AG10803 (cell line): ENCODE measurements at places on chromosomes 4 and X.

DNA sequence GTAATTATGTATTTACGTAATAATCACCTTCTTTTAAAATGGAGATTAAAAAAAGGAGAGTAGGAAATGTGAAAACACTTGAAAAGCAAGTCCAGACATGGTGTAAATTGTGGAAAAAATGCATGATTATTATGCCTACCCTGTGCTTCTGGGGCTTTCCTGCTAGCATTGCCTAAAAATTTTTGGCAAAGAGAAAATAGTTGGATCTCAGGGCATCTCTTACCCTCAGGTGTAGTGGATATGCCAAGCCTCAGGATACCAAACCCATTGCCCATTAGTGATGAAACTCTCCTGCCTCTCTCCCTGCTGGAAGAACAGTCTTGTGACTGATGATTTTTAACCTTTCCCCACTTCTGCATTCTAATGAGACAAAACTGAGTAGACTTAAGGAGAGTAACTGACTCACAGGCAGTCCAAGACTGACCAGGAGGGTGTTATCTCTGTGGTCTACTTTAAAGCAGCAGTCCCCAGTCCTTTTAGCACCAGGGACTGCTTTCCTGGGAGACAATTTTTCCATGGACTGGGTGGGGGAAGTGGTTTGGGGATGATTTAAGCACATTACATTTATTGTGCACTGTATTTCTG, 174.6 kb downstream of the ZNF330 start:
- no peak for DNase-seq

- DNase-seq: peak; percentile 62
Measured at GRCh38 chr4:73828956-73829355, 7.5 kb upstream of the CXCL6 start.

GRCh38 chr4:176883108-176883550, 90.4 kb upstream of the VEGFC start:
- peak; percentile 4 for DNase-seq

- DNase-seq: no peak
Measured at GRCh38 chr4:109296527-109296926, 5.9 kb downstream of the COL25A1 start.

GRCh38 chr4:74671080-74671698, 123.1 kb downstream of the BTC start:
- DNase-seq: peak; percentile 55

DNA sequence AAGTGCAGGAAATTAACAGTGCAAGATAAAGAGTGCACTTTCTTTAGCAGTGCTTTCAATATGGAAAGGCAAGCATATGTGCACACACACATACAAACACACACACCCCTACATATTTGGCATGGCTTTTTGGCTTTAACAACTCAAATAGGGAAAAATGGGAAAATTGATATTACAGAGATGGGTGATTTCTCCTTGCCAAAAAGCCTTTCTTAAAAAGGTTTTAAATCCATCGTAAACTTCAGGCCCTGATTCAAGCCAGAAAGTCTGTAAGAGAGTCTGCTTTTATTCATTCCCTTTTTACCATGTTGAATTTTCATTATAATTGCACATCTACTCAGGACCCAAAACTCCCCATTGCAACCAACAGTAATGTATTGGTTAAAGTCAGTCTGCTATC, 612.0 kb upstream of the ACTRT1 start:
- DNase-seq: no peak

DNA sequence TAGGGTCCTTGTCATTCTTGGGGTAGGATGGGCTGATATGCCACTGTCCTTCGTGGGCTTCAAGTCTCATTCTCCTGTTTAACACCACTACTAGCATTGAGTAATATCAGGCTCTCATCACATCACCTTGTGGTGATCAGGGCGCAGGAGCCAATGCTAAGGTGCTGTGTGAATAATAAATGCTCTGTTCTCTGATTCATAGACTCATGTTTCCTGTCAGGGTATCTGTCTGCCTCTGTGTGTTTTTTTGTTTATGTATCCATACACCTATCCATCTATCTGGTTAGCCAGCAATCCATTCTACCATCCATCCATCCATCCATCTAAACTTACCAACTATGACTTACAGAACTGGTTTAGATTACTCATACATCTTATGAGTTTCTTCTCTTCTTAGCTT, 525.1 kb upstream of the ATOH1 start:
- no peak for DNase-seq

GRCh38 chr4:110480031-110480549, 4.1 kb downstream of the ENPEP start:
- peak; percentile 99 for DNase-seq

- no peak for DNase-seq
Measured at GRCh38 chrX:32150141-32150540, 1061.2 kb downstream of the DMD start.

GRCh38 chr4:16231570-16232245, 5.4 kb upstream of the TAPT1 start:
- no peak for DNase-seq

- peak; percentile 17 for DNase-seq
Measured at GRCh38 chr4:85028910-85029309, 62.4 kb upstream of the WDFY3 start.

GRCh38 chrX:57453901-57454300, 137.9 kb upstream of the ZXDB start:
- peak; percentile 24 for DNase-seq

DNA sequence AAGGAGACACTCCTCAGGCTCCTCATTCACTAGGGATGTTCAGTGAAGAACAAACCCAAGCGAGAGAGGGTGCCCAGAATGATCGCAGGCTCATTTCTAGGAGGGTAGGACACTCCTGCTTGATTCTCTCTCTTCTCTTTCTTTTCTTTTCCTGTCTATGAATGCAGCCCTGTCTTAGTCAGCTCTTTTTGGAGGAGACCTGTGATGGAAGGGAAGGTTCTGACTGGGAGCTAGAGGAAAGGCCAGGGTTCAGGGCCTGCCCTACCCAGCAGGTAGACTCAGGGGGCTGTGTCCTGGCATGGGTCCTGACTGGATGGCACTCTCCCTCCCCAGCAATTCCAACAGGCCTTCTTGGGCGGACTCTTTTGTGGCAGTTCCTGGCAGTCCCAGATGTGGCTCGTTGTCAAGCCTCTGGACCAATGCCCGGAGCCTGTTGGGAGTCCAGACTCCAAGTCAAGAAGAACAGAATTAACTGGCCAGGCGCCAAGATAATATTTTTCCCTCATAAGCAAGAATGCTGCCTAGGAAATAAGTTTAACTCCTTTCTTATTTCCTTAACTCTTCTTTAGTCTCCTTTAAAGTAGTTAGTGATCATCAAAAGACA, 139.4 kb upstream of the SCML1 start:
- DNase-seq: peak; percentile 54

GRCh38 chr4:188030401-188030800, 34.8 kb downstream of the ZFP42 start:
- DNase-seq: no peak

DNA sequence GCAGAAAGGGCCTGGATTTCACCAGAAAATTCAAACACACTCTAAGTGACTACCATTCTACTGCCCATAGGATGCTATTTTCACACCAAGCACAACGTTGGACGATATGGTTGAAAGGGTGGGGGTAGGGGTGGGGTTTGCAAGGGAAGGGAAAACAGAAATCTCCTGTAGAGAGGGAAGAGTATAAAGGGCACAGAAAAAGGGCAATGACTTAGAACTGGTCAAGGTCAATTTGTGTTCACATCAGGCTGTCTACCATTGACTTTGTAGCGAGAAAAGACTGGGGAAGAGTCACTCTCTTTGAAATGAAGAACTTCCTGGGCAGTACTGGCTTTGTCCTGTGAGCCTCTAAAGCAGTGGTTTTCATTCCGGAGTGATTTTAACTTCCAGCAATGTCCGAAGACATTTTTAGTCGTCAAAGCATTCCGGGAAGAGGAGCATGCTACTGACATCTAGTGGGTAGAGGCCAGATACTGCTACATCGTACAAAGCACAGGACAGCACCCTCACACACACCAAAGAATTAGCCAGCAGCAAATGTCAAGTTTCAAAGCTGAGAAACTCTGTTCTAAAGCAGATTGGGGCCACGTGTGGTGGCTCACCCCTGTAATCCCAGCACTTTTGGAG, 48.4 kb upstream of the SLC7A3 start:
- peak; percentile 51 for DNase-seq

DNA sequence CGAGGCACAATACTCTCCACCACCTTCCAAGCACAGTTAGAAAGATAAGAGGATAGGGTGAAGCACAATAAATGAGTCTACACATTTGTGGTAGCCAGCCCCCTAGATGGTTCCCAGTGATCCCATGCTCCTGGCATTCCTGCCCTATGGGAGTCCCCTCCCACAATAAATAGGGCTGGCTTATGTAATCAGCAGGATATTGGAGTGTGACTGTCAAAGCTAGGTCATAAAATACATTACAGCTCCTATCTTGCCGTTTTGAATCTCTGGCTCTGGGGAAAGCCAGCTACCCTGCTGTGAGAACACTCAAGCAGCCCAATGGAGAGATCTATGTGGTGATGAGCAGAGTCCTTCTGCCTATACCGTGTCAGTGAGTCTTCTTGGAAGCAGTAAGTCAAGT, 198.7 kb upstream of the NOCT start:
- DNase-seq: no peak

DNA sequence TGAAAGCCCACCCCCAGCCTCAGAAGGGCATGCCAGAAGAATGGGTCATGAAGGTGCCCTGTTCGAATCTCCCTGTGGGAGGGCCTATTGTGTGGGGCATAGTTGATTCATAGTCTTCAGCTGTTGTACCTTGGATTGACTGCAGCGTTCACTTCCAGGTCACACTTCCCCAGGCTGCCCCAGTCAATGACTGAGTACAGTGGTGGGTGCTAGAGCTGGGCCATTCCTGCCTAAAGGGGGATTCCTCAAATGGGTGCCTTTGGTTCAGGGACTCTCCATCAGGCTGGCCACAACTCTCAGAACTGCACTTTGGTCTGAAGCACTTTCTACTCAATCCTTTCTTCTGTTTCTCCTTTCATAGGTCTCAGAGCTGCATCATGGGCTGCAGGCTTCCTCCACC, 35.0 kb upstream of the RASGEF1B start:
- DNase-seq: no peak

- no peak for DNase-seq
Measured at GRCh38 chrX:148288451-148288850, 212.0 kb upstream of the AFF2 start.

DNA sequence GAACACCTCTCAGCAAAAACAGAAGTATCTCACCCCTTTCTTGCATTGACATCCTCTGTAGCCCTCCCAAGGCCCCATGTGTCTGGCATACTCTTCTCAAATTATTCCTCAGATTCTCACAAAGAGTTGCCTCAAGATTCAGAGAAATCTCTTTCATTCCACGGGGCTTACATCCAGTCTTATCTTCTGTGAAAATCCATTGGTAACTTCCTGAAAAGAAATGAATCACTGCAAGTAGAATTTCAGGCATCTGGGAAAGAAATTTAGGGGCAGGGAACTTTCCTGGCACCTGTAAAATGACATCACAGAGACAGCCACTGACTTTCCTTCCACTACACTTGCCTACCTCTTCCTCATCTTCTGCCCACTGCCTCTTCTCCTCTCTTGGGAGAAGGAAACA, 182.5 kb upstream of the ARHGEF9 start:
- peak; percentile 16 for DNase-seq

DNA sequence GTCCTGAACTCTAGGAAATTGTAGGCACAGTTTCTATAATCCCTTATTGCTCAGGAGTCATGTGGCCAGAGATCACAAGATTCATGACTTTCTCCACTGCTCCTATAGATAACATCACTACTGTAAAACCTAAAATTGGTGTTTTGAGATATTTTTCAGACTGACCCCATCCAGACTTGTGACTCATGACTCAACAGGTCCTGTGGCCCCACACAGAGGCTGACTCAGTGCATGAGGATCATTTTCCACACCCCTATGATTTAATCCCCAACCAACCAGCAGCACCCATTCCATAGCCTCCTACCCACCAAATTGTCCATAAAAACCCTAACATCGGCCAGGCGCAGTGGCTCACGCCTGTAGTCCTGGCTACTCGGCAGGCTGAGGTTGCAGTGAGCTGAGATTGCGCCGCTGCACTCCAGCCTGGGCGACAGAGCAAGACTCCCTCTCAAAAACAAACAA, 13.2 kb upstream of the XIAP start:
- peak; percentile 33 for DNase-seq
